ENCODE measurements at places on chromosomes 6 and 20. TPM values are rescaled to one million over a fixed set of nuclear protein-coding genes. Genes with fewer than 3 reads are reported as not detected.

DNA sequence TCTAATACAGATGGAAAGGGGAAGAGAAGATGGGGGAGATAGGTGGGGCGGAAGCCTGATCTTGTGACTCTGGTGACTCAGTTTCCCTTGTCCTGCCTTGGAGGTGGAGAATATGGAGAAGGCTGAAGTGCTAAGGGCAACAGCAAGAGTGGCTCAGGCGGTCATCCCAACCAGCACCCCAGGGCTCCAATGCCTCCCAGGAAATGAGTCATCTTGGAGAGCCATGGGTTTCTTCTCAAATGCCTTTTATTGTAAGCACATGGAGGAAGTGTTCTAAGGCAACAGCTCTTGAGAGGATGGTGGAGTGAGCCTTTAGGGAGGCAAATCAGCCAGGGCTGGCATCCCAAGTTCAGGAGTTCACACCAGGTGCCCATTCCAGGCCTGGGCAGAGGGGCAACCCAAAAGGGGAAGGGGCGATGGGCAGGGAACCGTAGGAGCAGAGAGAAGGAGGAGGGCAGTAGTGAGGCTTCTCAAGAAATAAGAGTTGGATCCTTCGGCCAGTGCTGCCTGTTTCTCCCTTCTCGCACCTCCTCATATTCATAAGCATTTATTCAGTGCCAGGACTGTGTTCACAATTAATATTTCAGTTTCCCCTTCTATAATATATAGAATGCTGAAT lies 13.2 kb upstream of the AHCY start:
- no peak for DNase-seq

DNA sequence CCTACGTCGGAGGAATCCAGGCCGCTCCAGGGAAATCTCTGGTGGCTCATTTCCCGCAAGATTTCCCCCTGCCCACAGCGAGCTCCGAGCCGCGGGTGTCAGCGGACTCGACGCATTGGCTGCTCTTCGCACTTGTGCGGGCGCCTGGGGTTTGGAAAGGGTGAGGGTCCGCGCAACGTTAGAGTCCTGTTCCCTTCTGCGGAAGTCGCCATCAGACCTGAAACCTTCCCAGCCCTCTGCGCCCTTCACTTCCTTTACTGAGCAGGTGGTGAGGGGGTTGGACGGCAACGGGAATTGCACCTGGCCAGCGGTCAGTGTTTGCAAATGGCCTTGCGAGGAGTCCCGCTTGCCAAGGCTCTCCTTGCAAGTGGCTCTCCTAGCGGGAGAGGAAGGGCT lies 8.4 kb downstream of the PAX1 start:
- no peak for DNase-seq

- DNase-seq = no peak
These were observed 3.1 kb upstream of the CEBPB start for GRCh38 chr20:50187403-50188051.

The BPIFA1 gene
- not detected for total RNA-seq

Data from naive thymus-derived CD8-positive, alpha-beta T cell (primary cell).